Right lobe of liver (tissue), 6 donors: ENCODE measurements at places on chromosomes 6 and 20. TPM values are rescaled to one million over a fixed set of nuclear protein-coding genes. Genes with fewer than 3 reads are reported as not detected.

MAFB gene
- 30.6 TPM for total RNA-seq

RAB44 gene
- 0.07 TPM for total RNA-seq

ZNF831 gene
- 0.15 TPM for total RNA-seq

GRCh38 chr6:30821862-30822784 is 62.2 kb upstream of the DDR1 start:
- DNase-seq = no peak

- DNase-seq = no peak
Observed at GRCh38 chr6:163253556-163254213, 160.8 kb upstream of the QKI start.

GRCh38 chr20:24357931-24358330 is 111.5 kb upstream of the SYNDIG1 start:
- no peak for DNase-seq
